Non-pigmented ciliary epithelial cell (primary cell): ENCODE measurements at places on chromosomes 4 and X.

DNA sequence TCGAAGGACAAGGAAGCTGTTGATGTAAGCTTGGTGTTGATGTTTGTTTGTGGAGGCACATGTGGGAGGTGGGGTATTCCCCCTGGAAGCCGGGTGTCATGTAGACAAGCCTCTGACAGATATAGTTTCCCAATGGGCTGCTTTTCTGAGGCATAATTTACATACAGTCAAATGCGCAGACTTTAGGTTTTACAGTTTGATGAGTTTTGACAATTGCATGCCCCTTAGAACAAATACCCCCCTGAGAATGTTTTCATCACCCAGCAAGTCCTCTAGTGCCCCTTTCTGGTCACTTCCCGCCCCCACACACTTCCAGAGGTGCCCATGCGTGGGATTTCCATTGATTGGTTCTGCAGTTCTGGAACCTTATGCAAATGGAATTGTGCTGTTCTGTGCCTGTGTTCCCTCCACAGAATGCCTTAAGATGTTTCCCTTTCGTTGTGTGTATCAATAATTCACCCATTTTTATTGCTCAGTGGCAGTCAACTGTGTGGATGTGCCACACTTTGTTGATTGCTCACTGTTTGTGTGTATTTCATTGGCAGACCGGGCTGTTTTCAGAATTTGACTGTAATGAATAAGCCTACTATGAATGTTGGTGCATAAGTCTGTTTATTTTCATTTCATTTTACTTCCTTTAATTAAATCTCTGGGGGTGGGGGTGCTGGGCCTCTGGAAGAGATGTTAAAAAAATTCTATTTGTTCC lies 8.5 kb downstream of the EVC start:
- no peak for DNase-seq

DNA sequence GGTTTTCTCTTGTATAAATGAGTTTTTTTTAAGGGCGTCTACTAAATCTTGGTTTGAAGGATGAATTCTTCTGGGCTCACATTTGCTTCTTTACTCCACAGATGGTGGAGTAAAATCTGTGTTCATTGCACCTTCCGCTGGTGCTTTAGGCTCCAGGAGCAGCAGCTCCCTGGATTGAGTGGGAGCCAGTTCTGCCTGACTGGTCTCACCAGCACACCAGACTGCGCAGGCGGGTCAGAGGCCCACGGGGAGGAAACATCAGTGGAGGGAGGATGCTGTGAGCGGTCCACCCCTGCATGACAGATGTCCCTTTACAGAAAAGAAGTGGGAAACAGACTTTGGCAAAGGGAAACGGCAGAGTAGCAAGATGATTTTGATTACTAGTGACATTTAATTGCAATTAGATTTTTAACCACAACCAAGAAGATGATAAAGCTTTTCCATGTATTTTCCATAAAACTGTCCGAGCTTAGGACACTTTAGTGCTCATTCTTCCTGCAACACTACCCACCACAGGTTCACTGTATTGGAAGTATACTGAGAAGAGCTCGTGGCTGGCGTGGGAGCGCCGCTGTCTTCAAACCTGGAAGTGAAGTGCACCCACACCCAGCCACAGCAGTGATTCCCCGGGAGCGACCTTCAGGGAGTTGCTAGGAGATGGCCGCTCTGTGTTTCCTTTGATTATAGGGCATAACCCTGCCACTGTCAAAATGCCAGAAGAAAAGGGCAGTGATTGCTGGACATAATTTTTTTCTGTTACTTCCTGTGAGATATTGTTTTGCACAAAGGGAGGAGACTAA lies 95.2 kb downstream of the SORBS2 start:
- DNase-seq = no peak

DNA sequence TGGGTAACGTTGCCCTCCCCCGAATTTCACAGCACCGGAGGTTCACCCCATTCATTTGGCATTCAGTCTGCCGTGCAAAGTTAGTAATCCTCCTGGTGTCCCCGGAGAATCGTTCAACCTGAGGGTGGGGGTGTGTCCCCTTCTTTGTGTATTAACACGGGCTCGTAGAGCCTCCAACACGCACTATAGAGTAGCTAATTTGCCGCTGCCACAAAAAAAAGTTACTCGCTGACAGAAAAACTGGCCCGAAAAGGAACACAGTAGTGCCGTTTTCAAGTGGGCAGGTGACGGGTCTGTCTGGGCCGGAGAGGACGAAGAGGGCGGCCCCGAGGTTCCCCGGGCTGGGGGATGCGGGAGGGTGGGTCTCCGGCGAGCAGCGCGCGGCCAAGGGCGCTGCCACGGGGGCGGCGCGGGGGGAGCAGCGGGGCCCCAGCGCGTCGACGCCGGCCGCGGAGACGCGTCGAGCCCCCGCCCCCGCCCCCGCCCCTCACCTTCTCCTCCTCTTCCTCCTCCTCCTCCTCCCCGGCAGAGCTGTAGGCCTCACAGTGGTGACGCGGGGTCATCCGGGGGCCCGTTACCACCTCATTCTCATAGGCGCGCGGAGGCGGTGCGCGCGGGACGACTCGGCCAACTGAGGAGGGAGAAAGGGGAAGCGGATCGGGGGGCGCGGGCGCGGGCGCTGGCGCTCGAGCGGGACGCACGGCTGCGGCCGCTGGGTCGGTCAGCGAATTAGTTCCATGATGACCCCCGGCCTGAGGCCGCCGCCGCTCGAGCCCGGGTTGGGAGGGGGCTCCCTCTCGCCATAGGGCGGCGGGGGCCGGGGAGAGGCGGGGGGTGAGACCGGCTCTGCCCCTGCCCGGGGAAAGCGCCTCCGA lies 571 bp downstream of the CCNI start:
- DNase-seq = no peak

DNA sequence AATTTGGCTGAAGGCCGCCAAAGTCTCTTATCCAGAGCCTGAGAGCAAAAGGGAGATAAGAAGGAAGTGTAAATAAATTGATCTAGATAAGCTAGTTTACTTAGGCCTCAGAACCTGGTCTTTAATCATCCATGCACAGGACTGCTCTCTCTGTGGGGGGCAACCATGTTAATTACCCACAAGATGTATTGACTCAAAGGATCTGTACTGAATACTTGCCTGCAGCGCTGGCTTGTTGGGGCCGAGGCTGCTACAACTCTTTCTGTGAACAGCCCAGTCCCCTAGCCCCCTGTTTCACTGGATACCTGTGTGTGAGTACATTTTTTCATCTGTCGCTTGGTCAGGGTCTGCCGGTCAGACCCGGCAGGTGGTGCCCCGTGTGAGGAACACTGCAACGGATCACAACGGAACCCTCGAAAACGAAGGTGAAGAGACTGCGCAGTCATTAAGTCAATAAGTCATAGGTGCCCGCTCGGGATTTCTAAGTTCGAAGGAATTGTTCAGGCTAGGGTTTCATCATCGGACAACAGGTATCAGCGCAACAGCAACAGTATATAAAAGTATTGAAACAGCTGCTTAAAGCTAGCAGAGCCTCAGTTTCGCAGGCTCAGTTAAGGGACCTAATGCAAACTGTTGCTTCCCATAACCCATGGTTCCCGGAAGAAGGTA lies 8.3 kb downstream of the MAGEA11 start:
- no peak for DNase-seq

GRCh38 chr4:5385741-5386311 lies 322.5 kb downstream of the EVC2 start:
- DNase-seq = no peak

DNA sequence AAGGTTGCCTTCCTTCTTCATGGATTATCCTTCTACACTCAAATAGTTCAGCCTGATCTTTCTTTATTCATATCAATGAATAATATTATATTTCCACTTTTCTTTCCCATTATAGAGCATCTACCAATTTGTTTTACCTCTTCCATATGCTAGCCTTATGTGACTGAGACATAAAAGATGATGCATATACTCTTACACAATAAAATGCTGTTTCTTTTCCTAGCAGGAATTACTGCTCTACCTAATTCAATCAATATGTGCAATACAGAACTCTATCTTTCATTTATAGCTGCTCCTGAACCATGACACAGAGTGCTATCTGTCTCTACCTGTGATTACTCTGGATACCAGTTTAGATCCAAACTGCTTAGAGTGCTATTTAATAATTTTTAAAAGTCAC lies 2334.0 kb downstream of the PCDH7 start:
- no peak for DNase-seq

DNA sequence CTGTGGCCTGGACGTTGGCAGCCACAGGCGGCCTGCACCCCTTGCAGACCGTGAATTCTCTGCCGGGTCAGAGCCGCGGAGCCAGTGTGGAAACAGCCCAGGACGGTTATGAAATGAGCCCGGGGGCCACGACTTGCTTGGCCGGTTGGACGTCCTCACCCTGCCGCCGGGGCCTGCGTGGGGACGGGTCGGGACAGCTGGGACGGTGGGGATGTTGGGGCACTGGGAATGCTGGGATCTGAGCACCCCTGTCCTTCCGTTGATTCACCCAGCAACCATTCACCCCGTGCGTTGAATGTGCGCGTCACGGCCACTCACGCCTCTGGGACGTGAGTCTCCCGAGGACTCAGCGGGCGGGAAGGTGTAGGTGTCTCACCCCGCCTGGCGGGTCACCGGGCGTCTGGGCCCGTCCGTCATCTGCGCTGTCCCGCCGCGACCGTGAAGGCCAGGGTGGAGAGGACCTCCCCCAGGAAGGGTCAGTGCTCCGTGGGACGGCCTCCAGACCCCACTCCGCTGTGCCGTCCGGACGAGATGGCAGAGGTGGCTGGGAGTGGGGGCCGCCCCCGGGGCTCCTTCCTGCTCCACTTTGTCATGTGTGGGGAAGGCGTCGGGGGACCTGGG lies 4.5 kb upstream of the PLCXD1 start:
- no peak for DNase-seq

DNA sequence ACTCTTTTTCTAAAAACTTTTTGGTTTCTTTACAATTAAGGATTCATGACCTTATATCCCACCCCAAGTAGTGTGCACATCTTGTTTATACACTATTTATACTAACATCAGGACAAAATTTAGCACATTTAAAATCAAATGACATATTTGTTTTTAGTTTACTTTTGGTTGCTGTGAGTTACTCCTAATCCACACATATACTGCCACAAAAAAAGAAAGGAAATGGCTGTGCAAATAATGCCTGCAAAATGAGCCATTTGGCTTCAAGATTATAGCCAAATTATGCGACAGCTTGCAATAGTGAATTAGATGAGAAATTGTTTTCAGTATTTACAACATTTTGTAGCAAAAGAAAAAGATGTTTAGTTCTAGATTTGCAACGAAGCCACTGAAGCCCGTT lies 10.4 kb upstream of the ARHGEF38 start:
- no peak for DNase-seq

- DNase-seq = no peak
Observed at GRCh38 chrX:115957862-115958490, 212.6 kb upstream of the AGTR2 start.

DNA sequence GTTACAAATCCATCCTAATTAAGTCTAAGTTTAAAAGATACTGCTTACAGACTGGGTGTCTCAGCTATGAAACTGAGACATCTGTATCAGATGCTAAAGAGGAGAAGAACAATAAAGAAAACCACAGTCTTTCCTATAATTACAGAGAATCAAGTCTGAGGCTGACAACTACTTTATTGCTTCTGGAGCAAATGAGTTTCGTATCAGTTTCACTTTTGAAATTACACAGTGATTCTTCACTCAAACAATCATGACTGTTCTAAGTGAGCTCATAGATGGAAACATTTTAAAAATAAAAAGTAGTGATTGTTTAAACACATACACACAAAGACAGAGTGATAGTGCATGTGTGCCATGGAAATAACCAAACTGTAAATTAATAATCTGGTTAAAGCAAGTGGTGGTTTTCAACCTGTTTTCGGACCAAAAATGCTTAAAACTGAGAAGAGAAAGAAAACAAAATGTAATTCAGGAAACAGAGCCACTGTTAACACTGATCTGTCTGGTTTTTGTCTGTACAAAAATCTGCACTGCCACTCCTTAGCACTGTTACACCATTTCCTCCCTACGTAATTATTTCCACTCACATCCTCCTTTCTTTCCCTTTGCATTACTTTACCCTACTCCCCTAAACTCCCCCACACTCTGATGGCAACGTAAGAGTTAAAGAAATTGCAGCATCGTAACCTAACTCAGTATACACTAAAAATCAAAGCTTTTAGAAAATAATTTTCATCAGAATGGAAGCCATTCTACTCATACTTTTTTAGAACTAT lies 12.5 kb downstream of the RFC1 start:
- no peak for DNase-seq

GRCh38 chr4:177267911-177268310 lies 41.8 kb upstream of the NEIL3 start:
- DNase-seq = no peak

- peak; percentile 43 for DNase-seq
Observed at GRCh38 chr4:17189401-17189720, 290.9 kb upstream of the LDB2 start.

DNA sequence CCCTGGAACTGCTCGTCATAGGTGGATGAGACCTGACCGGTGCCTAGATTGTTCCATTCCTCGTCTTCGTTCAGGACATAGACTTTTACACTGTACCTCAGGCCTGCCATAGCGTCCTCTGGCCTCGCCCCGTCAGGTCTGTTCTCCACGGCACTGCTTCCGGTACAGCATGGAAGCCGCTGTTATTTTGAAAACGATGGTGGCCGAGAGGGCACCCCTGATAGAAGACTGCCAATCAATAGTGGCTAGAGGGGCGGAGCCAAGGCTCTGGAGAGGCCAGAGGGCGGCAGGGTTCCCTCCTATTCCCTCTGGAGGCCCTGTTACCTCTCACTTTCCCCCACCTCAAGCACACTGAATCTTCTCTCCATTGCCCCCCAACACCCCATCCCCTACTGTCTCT lies at the start of gene PPP4R3C:
Gene PPP4R3C, minus strand, starts transcription at position 155 of the 400 bp plus-strand sequence. Its CDS starts 45 bp downstream, at position 110.
- DNase-seq = no peak

DNA sequence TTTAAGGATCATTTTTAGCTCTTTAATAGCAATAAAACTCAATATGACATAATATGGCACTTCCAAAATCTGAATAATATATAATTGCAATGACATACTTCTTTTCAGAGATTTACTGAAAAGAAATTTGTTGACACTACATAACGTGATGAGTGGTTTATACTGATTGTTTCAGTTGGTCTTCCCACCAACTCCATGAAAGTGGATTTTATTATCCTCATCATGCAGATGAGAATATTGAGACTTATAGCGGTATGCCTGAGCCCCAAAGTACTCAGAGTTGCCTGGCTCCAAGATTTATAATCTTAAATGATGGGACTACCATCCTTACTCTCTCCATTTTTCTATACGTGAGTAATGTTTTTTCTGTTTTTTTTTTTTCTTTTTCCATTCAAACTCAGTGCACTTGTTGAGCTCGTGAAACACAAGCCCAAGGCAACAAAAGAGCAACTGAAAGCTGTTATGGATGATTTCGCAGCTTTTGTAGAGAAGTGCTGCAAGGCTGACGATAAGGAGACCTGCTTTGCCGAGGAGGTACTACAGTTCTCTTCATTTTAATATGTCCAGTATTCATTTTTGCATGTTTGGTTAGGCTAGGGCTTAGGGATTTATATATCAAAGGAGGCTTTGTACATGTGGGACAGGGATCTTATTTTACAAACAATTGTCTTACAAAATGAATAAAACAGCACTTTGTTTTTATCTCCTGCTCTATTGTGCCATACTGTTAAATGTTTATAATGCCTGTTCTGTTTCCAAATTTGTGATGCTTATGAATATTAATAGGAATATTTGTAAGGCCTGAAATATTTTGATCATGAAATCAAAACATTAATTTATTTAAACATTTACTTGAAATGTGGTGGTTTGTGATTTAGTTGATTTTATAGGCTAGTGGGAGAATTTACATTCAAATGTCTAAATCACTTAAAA lies 15.3 kb downstream of the ALB start:
- no peak for DNase-seq
